ENCODE measurements at places on chromosomes 2 and 18. TPM values are rescaled to one million over a fixed set of nuclear protein-coding genes. Genes with fewer than 3 reads are reported as not detected.

ACOXL gene
- total RNA-seq, result not detected

PROC gene
- total RNA-seq, result not detected

GPR45 gene
- total RNA-seq, result not detected

ASB18 gene
- total RNA-seq, result not detected

PLEK gene
- 0.32 TPM for total RNA-seq
